ENCODE measurements at places on chromosomes 2 and 18.

DNA sequence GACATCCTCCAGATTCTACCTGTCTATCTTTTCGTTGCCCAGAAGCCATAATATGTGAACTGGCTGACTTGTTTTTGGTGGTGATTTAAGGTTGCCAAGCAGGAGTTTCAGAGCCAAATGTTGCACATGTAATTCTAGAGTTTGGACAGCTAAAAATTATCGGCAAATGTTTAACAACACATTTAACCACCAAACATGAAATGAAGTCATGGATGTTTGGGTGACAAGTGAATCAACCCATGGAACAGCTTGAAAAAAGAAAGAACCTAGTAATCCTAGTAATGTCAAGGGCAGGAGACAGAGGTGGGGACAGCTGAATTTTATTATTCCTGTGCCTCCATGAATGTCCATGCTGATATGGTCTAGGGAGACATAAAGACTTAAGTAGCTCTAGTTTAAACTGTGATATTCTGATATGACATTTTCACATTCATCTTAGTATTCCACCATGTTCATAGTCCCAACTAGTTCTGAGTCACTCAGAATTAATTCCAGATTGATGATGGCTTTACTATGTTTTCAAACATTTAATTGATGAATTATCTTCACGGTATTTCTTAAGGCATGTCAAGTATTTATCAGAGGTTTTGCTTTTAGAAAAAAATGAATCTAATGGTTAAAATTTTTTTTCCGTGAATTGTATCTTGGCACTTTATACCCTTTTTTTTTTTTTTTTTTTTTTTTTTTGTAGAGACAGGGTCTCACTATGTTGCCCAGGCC lies 101.7 kb downstream of the SOCS6 start:
- no peak for DNase-seq

- DNase-seq, result peak; percentile 66
These were observed 203.5 kb upstream of the TWIST2 start for GRCh38 chr2:238644095-238645081.

- DNase-seq, result no peak
These were observed 46.2 kb upstream of the CCDC141 start for GRCh38 chr2:179096090-179096489.

GRCh38 chr2:7703048-7703447 lies 785.8 kb downstream of the RNF144A start:
- no peak for DNase-seq

DNA sequence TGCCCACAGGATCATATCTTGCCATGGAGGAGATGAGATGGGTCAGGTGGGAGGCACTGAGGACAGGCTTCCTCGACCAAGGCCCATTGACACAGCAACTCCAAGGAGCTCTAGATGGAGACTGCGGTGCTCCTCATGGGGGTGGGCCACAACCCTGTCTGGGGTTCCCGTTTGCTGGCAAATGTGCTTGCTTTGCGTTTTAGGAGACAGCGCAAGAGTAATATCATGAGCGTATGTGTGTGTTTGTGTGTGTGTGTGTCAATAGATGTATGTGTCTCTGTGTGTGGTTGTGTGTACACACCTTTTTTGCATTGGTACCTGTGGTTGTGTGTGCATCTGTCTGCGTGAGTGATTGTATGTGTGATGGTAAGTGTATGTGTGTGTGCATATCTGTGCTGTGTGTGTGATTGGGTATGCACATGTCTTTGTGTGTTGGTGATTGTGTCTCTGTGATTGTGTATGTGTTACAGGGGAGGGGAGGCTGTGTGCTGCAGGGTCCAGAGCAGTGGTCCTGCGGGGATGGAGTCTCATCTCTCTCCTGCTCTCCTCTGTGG lies 4.4 kb downstream of the FBLN7 start:
- no peak for DNase-seq

DNA sequence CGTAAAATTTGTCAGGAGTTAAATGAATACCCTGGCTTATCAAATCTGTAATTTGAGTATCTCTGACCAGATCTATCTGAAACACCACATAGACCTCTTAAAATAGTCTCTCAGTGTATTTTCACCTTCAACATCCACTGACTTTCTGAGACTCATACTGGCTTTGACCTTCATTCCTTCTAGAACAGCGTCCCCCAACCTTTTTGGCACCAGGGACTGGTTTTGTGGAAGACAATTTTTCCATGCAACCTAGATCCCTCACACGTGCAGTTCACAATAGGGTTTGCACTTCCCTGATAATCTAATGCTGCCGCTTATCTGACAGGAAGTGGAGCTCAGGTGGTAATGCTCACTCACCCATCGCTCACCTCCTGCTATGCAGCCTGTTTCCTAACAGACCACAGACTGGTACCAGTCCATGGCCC lies 3.2 kb downstream of the NBAS start:
- DNase-seq, result no peak

GRCh38 chr2:113831161-113831560 lies 58.7 kb upstream of the ACTR3 start:
- DNase-seq, result no peak

DNA sequence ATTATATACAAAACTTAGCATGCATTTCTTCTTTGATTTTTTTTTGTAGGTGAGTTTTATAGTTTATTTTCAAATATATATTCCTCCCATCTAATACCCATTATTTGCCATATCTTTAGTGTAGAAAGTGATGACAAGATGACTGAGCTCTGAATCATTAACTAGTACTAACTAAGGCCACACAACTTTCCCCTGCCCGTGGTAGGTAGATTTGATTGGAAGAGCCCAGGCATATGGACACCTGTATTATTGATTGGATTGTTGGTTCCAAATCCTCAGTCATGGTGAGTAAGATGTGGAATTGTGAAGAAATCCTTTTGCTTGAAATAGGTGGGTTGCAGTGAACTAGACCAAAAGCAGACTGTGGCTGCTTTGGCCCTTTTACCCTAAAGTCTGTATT lies 54.8 kb downstream of the ABI2 start:
- DNase-seq, result no peak

GRCh38 chr18:48942554-48943261 lies 8.1 kb downstream of the SMAD7 start:
- DNase-seq, result no peak

DNA sequence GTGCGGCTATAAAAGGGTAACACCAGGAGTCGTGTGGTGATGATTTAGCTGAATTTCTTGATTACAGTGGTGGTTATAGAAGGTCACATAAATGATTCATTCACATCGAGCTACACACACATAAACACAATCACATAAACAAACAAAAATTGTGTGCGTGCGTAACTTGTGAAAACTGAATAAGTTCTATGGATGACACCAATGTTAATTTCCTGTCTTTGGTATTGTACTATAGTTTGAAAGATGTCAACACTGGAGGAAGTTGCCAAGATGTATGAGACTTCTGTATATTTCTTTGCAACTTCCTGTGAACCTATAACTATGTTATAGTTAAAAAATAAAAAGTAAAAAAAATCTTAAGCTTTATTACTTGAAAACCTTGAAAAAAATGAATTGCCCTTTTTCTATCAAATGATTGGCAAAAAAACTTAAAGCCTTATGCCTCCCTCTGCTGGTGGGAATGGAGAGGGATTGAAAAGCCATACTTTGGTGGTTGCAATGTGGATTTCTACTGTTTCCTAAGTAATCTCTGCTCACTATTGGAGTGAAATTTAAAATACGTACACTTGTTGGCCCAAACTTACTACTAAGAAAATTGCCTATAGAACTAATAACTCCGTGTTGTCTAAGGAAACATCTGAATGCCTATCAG lies 227.7 kb downstream of the RPIA start:
- no peak for DNase-seq

DNA sequence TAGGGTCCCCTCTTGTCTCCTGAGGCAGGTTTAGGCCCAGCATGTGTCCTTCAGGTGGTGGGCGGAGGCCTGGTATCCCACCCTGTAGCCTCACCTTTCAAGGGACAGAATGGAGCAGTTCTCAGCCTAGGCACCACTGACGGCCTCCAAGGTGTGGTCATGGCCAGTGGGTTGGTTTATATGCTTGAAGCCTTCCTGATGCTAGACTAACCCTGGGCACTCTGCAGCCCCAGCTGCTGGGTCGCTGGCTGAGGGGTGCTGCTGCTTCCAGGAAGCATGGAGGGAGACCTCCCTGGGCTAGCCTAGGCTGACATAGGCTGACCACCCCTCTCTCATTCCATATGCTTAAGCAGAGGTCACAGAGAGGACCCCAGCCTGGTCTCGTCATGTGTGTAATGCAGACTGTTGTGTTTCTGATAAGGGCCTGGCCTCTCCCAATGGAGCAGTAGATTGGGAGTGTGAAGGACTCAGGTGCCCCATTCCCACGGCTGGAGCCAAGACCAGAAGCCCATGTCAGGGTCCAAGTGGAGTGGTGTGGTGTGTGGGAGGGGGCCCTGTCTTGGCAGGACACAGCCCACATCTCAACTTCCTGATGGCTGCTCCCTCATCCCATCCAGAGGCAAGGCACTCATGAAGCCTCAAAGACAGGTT lies 206.6 kb downstream of the DYSF start:
- no peak for DNase-seq

DNA sequence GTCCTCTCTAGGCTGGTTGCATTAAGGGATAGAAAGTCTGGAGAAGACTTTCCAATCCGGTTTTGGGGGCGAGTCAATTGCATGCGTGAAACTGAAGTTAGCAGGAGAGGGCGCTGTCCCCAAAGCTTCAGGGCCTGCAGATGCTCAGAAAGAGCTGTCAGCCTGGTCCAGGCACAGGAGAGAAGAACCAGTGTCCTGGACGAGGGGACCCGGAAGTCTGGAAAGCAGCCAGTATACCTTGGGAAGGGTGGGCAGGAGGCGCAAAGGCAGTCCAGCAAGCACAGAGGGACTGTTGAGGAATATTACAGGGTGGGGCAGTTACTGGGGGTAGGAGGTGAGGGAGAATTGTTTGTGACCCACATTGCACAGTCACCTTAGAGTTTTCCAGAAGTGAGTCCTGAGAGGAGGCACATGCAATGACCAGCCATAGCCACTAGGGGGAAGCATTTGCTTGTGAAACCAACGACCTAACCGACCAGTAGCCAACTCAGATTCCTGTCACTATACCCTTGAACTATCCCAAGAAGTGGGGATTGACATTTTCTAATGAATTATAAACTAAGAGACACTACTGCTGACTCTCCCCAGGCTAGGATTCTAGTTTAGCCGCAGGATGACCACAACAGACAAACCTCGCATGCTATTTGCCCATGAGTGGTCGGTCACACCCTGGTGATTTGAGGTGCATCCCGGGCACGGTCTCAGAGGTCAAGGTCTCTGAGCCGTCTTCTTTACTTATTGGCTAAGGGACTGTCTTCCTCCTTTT lies 172.8 kb downstream of the RDH14 start:
- DNase-seq, result peak; percentile 49

DNA sequence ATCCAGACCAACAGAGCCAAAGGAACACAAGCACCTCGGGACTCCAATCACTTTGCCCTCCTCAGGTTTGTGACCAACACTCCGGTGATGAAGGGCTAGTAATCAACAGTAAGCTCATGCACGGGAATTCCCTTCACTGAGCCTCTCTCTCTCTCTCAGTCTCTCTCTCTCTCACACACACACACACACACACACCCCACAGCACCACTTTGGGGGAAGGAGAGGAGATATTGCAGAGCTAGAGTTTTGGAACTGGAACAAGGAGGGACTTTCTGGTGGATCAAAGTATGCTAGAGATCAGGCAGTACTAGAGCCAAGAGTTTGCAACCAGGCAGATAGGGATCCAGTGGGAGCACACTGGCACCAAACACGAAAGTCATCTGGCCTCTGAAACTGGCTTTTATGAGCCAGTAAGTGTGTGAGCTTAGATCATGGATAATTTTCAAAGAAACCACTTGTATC lies 98.7 kb downstream of the ANKRD44 start:
- DNase-seq, result no peak

DNA sequence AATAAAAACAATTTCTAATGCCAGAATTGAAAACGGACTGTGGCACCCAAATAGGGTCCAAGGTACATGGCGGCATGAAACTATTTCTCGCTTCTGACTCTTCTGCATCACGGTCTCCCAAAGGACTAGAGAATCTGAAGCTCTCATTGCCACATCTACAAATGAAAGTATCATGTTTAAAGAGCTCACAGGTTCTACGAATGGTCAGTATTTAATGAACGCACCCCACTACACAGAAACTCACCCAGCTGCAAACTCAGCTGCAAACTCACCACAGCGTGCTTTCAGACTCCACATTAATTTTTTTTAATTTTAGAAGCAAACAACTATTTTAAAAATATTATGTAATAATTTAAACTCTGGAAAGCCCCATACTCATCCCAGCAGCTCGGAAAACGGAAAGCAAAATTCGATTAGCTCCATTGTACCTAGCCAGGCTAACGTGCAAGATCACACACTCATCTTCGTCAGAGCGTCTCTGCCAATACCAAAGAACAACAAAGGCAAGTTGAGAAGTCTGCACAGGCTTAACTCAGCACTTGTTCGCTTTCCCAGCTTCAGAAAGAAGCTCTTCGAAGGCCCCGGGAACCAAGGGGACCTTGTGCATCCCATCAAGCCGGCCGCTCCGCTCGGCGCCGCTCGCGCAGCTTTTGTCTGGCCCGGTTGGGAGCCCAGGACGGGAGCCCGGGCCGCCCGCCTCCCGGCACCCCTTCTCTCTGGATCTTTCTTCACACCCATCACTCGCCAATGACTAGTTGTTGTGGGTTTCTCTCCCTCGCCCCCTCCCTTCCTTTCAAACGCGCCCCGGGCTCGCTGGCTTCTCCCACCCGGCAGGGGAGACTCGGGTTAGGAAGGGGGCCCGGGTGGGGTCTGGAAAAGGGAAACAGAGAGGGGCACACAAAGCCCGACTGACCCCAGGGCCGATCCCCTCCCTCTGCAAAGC lies 785 bp downstream of the CLASP1 start:
- no peak for DNase-seq

- DNase-seq, result no peak
These were observed 70.8 kb upstream of the SMAD7 start for GRCh38 chr18:49021433-49022129.

- no peak for DNase-seq
These were observed 32.3 kb downstream of the KLF7 start for GRCh38 chr2:207133458-207133819.

GRCh38 chr2:8984855-8985254 lies 18.6 kb downstream of the MBOAT2 start:
- no peak for DNase-seq

DNA sequence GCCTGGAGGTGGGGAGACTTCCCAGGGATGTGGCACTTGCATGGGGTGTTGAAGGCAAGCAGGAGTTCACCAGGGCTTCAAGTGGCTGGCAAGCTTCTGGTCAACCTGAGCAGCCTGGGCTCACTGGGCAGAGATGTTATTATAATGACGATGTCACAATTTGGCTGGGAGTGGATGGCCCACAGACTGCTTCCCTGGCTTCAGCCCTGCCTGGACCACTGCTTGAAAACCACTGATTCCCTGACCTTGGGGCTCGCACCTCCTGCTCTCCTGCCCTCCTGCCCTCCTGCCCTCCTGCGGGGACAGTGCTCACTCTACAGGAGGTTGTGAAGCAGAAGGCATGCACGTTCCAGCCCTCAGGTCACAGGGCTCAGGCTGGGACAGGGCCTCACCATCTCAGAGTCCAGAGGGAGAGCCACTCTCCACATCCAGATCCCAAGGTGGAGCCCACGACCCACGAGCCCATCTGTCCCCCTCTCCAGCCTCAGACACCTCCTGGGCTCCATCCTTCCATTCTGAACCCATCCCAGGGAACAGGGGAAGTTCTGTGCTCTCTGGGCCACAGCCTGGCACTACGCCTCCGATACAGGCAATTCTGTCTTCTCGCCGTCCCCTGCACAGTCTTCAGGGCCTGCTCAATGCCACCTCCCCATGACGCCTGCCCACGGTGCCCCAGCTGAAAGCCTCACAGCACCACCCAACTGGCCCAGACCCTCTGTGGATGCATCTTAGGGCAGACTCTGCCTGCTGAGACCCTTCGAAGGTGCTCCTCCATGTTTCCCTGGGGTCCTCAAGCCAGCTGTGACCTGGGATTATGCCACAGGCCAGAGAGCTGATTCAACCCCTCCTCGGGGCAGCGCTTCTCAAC lies 241.6 kb upstream of the RAB6C start:
- DNase-seq, result no peak

- DNase-seq, result peak; percentile 35
These were observed 333.4 kb downstream of the SETBP1 start for GRCh38 chr18:45014047-45014501.
